ENCODE measurements at places on chromosomes 3 and 15.

- no peak for DNase-seq
Observed at GRCh38 chr15:32933236-32933635, 215.4 kb downstream of the GREM1 start.

- DNase-seq: no peak
Observed at GRCh38 chr15:44735482-44736180, 697 bp upstream of the TRIM69 start.

- DNase-seq: no peak
Observed at GRCh38 chr3:148883163-148883562, 18.1 kb downstream of the CPA3 start.

DNA sequence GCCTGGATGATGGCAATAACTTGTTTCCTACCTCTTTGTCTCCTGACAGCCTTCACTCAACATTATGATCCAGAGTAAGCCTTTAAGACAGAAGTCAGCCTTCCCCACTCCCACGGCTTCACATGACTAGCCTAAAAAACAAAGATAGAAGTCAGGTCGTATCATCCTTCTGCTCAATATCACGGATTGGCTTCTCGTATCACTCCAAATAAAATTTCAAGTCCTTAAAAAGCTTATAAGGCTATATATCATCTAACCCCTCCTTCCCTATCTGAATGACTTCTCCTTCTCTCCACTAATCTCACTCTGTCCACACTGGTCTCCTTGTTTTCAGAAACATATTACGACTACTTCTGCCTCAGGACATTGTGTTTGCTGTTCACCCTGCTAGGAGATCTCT is 47.7 kb upstream of the AP4E1 start:
- DNase-seq: no peak

DNA sequence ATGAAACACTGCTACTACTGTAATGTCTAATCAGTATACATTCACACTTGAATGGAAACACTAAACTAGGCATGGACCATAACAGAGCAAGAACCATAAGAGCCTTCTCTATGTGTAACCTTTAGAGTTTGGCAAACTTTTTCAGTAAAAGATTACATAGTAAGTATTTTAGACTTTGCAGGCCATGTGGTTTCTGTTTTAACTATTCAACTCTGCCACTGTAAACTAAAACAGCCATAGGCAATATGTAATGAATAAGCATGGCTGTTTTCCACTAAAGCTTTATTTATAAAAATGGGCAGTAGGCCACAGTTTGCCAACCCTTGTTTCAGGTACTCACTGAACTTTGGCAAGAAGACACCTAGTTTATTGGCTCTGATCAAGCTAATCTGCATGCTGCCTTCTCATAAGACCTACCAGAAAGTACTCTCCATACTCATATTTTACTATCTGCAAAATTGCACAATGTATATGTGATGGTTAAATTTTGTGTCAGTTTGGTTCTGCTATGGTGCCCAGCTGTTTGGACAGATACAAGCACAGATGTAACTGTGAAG is 46.0 kb downstream of the UACA start:
- DNase-seq: no peak

DNA sequence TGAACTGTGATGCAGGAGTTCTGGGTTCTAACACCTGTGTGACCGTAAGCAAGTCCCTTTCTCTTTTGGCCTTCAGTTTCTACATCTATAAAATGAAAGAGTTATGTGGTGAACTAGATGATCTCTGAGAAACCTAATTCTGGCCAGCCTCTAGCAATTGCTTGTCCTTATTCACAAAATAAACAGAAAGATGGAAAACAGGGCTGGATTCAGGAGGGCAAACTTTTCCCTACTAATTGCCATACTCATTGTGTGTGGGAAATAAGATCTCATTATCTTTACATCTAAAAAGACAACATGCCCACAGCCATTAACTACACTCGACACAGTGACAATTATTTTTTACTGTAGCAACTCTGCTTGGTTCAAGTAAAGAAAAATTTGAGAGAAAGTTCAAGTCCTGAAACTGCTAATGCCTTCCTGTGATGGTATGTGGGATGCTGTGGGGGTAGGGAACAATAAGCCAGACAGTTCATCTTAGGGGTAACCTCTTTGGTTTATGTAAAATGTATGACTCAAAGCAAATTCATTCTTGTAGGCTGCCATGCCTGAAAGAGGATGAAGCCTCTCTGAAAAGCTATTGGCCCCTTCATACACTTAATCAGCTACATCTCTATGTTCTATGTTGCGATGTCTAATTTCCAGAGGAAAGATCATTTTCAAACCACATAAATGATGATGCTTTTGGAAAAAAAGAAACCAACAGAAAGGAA is 177.6 kb upstream of the BCL6 start:
- DNase-seq: no peak

GRCh38 chr15:101648356-101648755 is 3.8 kb downstream of the TM2D3 start:
- no peak for DNase-seq

- DNase-seq: no peak
Observed at GRCh38 chr3:150527464-150528255, 18.6 kb downstream of the SERP1 start.

DNA sequence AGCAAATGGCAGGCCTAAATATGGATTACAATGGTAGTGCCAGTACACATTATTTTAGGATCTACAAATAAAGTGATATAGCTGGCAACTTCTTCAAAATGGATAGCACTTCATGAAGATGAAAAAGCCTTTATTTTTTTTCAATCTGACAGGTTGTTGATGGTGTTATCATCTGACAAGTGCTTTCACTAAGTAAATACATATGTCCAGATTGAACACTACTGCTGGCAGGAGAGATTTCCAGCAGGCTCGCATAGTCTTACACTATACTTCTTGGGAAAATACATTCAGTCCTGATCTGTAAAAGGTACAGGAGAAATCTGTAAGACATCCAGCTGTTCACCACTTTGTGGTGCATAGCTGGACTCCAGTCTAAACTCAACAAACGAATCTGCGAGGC is 50.9 kb upstream of the ALCAM start:
- no peak for DNase-seq

GRCh38 chr3:148289159-148289558 is 408.5 kb upstream of the AGTR1 start:
- DNase-seq: no peak

DNA sequence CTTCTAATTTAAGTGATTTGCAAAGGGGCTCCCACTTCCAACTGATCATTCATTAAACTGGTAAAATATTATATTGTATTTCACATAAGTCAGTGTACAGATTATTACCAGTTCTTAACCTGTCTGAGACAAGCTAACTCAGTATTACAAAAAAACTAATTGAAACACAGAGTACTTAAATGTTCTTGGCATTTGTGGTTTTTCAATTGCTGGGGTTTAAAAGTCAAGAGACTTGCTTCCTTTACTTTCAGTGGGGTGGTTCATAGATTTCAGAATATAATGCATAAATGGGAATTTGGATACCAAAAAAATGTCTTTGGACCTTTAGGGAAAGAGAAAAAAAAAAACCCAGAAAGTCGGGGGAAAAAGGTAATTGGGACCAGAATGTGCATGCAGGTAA is 85.0 kb downstream of the ATP10A start:
- DNase-seq: no peak

GRCh38 chr3:148992027-148992634 is 791 bp downstream of the GYG1 start:
- DNase-seq: no peak

GRCh38 chr3:11601446-11602238 is 42.1 kb downstream of the VGLL4 start:
- DNase-seq: no peak

DNA sequence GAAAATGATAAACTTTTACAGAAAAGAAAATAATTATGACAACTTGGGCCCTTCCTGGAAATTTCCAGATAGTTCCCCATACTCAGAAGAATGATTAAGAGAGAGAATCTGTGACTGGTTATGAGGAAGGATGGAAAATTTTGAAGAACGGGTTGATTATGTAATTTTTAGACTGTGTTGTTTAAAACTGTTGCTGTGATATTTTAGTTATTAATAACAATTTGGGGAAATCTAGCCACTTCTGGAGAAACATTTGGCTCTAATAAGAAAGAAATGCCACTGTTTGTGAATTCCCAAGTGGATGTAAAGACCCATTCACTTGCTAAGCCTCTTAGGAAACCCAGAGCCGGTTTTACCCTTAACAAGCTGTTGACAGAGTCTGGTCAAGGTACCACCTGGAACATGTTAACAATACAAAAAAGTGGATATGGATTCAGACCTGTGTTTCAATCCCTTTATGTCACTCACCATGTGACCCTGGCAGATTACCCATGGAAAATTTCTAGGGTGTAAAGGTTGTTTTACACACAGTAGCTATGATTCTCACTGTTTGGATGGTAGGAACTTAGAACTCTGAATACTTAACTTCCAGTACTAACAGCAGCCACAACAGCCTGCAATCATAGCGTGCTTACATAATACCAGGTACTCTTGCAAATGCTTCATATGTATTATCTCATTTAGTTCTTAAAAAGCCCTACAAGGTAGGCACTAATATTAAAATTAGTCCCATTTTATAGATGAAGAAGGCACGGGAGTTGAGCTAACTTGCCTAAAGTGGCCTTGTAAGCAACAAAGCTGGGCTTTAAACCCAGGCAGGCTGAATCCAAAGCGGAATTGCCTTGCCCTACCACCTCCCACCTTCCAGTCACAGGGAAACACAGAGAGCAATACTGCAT is 32.0 kb downstream of the ZBTB38 start:
- no peak for DNase-seq

DNA sequence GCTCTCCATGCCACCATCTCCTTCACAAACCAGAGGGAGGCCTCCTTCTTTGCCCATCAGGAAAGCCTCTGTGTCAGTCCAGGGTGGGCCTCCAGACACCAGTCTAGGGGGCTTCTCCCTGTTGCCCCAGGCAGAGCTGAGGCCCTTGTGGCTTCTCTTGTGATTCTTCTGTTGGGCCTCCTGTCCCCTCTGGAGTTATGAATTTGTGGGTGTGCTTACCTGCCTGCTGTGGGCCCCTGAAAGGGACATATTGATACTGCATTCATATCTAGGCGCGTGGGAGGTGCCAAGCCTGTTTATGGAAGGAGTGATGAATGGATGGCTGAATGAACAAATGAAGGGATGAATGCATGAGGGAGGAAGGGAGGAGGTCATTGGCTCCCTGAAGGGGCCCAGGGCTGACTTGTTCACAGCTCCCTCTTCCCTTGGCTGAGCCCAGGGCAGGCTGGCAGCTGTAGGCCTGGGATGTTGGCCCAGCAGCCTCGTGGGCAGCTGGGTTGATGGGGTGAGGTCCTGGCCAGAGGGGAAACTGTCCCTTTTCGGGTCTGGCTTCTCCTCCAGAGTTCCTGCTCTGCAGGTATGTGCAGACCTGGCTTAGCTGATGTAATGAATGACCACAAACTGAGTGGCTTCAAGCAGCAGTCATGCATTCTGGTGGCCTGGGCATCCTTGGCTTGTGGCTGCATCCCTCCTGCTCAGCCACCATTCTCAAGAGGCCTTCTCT is 195.4 kb downstream of the GOLGA6L6 start:
- DNase-seq: no peak

- DNase-seq: no peak
Observed at GRCh38 chr15:43887901-43888300, 61.1 kb downstream of the WDR76 start.

DNA sequence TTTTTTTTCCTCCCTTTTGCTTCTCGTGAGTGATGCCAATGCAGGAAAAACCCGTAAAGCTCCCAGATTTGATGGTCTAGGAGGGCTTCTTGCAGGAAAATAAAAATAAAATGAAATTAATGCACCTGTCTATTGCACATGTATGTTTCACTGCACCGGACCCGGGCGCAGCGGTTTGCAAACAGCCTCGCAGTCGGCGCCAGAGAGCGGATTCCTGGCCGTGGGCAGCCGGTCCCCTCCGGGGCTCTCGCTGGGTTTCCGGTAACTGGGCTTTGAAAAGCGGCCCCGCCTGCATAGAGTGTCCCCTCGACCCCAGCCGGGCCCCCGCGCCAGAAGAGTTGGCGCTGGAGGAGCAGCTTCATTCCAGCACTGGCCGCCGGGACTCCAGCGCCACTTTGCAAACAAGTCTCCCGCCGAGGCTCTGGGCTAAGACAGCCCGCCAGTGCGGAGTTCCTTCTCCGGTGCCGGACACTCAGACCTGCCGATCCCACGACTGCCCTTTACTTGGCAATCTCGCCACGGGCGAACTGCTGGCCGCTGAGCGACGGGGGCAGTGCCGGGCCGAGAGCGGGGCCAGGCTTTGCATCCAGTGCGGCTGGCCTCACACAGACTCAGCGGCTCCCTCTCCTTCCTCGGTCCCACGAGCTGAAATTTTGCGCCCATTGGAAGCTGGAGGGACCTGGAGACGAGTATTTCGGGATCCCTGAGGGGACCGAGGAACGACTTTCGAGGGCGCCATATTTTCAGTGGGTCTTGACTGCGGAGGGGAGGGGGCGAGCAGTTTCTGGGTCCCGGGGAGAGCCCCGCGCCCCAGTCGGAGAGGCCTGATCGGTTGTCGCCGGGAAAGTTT is 225.9 kb upstream of the C2CD4B start:
- DNase-seq: no peak

DNA sequence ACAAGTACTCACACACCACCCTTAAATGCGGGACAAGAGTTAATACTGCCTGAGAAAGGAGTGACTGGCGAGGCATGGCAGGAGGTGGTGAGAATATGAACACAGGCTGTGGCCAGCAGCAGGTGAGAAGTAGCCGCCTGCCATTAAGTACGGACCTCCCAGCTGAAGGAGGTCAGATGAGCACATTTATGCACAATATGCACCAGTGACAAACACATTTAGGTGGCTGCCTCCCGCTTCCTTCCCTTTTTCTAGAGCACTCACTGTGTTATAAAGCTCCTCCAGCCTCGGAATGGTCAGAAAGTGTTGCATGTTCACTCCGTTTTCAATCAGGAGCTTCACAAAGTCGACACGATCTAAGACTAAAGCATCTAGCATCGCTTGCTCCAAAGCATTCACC is 52.4 kb downstream of the TRPM1 start:
- DNase-seq: no peak

DNA sequence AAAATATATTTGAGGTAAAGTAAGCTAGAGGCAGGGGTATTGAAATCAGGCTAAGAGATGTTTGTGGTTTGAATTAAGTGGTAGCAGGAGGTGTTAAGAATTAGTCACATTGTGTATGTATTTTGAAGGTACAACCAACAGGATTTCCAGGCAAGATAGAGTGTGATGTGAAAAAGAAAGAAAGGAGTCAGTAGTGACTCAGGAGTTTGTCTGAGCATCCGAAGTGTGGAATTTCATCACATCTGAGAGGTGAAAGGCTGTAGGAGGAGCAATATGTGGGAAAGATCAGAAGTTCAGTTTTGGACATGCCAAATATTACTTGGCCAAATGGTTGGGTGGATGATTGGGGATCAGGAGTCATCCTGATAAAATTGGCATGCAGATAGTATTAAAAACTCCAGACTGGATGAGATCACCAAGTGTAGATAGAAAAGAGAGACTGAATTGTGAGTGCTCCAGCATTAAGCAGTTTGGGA is 32.1 kb upstream of the EBLN2 start:
- DNase-seq: no peak

GRCh38 chr3:152121270-152121636 is 147.5 kb upstream of the MBNL1 start:
- DNase-seq: no peak

- DNase-seq: no peak
Observed at GRCh38 chr15:90871139-90871715, 2.8 kb downstream of the FURIN start.
